CD8-positive, alpha-beta T cell (primary cell): ENCODE measurements at places on chromosomes 7 and 10.

- no peak for DNase-seq
Observed at GRCh38 chr7:47300472-47301104, 281.3 kb downstream of the TNS3 start.

DNA sequence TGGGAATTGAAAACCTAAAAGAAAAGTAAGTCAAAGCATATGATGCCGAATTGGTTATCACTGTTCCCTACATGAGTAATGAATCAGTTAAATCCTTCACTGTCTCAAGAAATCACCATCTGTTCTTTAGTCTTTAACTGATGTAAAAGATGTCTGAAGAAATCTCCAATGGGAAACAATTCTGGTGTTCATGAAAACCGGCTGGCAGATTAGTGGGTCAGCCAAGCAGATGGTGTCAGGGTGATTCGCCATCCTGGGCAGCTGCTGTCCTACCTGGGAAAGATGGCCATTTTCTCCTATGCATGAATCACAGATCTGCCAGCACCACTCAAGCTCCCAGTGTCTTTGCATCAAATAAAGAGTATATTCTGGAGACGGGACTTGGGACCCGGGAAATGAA is 925.2 kb upstream of the GHITM start:
- no peak for DNase-seq

- no peak for DNase-seq
Observed at GRCh38 chr7:128774921-128775320, 673 bp downstream of the OPN1SW start.

- no peak for DNase-seq
Observed at GRCh38 chr10:70096016-70096704, 36.5 kb downstream of the AIFM2 start.

- no peak for DNase-seq
Observed at GRCh38 chr10:44847110-44847509, 64.0 kb upstream of the TMEM72 start.

DNA sequence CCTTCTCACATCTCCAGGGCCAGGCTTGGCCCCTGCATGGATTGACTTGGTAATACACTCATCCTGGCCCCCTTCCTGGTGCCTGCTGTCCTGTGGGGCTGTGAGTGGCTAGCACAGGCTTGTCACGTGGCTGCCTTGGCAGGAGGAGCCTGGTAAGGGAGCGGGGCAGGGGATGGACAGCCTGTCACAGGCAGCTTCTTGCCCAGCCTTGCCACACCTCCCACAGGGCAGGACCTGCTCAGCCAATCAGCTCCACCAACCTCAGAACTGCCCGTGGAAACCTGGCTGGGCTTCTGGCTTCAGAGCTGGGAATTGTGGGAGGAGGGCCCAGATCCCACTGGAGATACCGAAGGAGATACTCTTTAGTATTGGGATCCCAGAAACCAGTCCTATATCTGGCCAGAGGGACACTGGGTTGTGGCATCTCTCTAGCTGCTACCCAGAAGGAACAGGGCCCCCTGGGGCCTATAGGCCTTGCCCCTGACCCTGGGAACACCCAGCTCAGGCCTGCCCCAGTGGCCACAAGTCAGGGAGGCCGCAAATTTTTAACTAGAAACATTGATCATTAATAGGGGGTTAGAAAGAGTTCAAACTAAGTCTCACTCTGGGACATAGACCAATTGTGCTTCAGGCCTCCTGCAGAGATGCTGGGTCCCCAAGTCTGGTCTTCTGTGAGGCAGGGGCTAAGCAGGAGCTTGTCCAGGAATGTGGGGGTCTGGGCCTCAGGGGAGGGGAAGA is at the start of gene HOGA1:
TSS of gene HOGA1 (plus strand) at position 330 of the 738 bp plus-strand sequence. CDS start at position 645, 315 bp downstream.
- DNase-seq = no peak

DNA sequence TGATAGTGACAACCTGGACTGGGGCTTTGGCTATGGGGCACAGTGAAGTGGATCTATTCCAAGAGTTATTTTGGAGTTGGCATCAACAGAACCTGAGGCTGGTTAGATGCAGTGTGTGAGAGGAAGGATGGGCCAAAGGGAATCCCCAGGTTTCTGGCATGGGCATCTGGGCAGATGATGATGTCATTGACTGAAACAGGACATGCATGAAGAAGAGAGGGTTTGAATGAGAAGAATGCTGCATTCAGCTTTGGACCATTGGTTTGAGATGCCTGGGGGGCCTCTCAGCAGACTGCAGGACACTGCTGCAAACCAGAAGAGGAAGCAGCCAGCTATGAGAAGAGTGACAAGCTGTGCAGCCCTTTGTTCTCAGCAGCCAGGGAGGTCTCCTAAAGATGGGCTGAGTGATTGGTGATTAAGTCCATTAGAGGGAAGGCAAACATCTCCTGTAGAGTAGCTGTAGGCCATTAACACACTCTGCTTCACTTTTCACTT is 23.1 kb upstream of the PIK3CG start:
- DNase-seq = no peak

DNA sequence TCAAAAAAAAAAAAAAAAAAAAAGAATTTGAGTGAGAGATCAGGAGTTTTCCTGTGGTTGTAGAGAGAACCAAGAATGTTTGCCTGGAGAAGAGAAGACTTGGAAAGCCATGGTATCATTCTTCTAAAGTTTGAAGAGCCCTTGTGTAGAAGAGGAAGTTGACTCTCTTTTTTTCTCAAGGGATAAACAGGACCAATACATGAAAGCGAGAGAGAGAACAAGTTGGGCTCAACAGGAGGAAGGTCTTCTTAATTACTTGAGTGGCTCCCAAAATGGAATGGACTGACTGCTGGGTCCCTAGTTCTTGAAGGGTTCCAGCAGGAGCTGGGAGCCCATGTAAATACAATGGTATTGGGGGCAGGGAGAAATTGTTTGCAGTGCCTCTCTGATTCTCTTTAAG is 173.3 kb upstream of the ADO start:
- DNase-seq = no peak

GRCh38 chr7:53426145-53426750 is 390.8 kb downstream of the POM121L12 start:
- DNase-seq = no peak

DNA sequence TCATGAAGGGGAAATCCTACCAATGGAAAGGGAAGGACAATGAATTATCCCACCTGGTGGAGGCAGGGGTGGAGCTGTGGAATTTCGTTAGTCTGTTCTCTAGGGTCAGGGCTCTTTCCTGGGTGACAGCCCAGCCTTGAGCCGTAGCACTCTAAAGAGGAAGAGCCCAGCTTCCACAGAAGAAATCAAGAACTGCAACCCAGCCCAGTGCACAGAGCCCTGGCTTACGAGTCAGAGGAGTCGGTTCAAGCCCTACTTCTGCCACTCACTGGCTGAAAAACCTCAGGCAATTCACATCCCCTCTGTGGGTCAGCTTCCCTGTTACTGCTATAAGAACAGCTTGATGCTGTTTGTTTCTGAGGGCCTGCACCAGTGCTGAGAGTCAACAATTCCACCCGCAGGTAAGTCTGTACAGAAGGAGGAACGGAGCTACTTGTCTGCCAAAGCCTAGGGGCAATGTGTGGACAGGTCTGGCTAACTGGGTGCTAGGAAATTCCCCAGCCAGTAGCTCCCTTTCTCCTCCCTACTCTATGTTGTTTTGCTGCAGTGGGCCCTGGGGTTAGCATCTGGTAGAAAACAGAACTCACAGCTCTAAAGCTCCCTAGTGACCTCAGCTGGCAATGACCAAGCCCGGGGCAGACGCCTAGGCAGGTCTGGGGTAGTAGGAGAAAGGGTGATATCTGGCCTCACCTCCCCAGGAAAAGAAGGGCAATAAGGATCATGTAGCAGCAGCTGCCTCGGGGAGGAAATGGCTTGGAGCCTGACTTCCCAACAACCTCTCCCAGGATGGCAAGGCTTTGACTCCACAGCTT is 3.3 kb downstream of the AVPI1 start:
- no peak for DNase-seq

- DNase-seq = no peak
Observed at GRCh38 chr10:103626178-103626577, 132.7 kb downstream of the NEURL1 start.

DNA sequence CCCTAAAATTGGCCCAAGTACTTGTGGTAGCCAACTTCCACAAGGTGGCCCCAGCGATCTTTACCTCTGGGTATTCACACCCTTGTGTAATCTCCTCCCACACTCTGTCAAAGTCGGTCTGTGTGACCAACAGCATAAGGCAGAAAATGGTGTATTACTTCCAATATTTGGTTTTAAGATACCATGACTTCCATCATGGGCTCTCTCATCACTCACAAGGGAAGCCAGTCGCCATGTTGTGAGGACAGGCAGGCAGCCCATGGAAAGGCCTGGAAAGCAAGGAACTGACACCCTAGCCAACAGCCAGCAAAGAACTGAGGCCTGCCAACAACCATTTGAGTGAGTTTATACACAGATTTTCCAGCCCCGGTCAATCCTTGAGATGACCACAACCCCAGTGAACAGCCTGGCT is 91.0 kb upstream of the KMT2E start:
- DNase-seq = peak; percentile 83

DNA sequence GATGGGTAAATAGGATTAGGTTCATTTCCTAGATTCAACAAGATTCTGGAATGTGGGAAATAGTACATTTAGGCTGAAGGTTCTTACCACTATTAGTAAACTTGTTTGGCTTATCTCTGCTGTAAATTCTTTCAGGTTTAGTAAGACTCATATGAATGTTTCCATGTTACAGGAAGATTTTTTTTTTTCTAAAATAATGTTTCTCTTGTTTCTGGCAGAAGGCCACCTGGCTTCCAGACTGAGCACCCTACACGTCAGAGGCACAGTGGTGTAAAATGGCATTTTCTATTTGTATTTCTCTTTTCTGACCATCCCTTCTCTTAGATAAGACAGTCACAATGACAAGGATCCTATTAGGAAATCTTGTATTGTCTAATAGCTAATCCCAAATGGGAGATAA is 22.7 kb upstream of the AASS start:
- no peak for DNase-seq

- DNase-seq = no peak
Observed at GRCh38 chr10:72386916-72387586, 32.3 kb upstream of the DNAJB12 start.

DNA sequence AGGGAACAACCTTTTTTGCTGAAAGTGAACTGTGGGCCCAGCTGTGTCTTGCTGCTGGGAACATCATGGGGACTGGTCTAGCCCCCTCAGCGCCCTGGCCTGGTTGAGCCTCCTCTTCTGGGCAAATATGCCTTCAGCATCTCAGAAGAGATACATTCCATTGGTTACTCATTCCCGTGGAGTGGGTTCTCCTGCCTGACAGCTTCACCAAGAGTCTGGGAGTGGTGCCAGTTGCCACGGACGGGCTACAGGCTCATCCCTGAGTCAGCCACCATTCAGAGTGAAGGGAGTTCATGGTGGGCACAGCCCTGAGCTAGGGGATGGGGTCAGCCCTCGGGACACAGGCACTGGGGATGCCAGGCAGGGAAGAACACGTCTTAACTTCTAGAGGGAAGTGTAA is 81.9 kb downstream of the RAMP3 start:
- no peak for DNase-seq

- DNase-seq = no peak
Observed at GRCh38 chr10:106500925-106501525, 663.5 kb downstream of the SORCS1 start.

DNA sequence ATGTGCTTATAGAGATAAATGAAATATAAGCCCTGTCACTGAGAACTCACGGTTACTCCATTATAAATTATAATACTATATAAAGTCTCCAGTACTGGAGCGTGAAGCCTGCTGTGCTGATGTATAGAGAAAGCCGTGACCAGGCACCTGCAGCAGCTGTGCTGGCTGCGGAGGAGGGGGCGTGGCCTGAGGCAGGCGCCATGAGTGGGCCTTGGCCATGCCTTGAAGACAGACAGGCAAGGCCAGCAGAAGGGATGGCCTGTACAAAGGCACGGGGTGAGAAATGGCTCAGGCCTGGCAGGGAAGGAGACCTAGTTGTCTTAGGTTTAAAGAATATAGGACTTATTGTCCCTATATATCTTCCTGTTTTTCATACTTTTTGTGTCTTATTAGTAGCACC is 218.5 kb upstream of the STK17A start:
- no peak for DNase-seq

DNA sequence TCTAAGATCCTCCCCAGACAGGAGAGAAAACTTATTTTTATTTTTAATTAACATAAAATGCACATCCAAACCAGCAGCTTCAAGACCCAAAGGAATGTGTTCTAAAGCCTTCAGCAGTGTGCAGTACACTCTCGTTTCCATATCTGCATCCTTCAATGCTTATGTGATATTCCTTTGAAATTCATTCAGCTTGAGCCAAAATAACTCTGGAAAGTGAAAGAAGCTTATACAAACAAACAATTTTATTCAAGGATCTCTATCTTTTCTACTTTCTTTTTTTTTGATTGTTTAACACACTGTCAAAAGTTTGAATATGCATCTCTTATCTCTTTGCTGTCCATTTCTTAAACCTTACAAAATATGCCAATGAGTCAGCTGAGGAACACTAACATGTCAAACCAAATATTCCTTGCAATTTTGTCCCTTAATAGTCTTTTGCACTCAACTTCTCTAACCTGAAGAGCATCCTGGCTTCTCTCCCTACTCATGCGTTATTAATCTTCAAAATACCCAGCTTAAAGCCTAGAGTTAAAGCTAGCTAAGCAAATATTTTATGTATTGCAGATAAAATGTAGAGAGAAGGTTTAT is 124.3 kb downstream of the THSD7A start:
- DNase-seq = no peak

GRCh38 chr7:156095908-156096539 is 283.8 kb upstream of the SHH start:
- DNase-seq = peak; percentile 35

DNA sequence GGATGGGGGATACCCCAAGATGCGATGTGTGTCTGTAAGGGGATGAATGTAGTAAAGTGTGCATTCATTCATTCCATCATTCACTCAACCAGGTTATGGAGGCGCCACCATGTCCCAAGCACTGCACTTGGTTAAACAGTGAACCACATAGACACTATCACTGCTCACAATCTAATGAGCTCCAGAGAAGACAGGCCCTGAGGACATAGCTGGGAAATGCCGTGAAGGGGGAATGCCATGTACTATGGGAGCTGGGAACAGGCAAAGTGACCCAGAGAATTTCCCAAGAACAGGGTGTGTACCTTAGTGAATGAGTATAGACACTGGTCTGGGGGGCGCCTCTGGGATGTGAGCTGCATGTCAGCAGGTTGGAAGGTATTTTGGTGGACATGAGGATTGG is 44.5 kb upstream of the LBX1 start:
- DNase-seq = no peak

- DNase-seq = no peak
Observed at GRCh38 chr7:84617265-84618030, 422.9 kb upstream of the SEMA3A start.

DNA sequence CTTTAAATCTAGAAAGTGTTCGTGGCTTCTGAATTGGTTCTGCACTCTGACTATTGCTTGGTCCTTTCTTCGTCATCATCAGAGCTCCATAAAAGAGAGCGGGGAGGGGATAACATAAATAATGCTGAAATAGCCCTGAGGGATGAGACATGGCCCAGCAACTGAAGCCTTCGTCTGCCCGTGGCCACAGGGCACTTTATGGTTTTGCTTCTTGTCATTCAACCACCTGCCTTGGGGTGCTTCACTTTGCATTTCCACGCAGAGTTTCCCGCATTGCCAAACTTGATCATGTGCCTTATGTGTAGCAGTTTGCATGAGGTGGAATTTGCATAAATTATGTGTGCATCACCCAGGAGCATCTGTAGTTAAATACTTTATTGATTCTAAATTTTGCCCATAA is 15.9 kb downstream of the GSTO2 start:
- no peak for DNase-seq
